CD4-positive, alpha-beta T cell treated with Interleukin-2 at 100 ng/mL for 4 hours (primary cell): ENCODE measurements at places on chromosomes 16 and 17.
A peak's percentile ranks its signal among the peaks of the same experiment; 100 is the strongest.

GRCh38 chr17:27471321-27472269 is 15.3 kb downstream of the KSR1 start:
- peak; percentile 86 for DNase-seq

DNA sequence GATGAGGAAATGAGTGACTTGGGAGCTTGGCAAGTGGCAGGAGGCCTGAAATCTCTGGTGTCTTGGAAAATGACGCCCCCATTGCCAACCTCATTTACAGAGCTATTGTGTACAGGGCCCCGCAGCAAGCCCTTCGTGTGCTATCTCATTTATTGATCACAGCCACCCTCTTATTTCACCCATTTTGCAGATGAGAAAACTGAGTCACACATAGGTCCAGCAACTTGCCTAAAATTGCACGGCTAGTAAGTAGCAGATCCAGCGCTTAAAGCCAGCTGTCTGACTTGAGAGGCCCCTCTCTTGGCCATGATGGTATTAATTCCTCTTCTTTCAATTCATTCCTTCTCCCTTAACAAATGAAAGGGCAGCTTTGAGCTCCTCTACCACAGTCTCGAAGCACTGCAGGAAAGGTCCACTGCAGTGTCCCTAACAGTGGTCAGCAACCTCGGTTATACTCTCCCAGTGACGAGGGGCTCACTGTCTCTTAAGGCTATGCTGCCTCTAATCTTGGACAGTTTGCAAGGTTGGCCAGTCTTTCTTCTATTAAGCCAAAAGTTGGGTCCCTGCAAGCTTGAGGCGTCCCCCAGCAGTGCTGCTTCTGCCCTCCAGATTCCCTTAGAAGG is 162.2 kb downstream of the COPRS start:
- DNase-seq: no peak

DNA sequence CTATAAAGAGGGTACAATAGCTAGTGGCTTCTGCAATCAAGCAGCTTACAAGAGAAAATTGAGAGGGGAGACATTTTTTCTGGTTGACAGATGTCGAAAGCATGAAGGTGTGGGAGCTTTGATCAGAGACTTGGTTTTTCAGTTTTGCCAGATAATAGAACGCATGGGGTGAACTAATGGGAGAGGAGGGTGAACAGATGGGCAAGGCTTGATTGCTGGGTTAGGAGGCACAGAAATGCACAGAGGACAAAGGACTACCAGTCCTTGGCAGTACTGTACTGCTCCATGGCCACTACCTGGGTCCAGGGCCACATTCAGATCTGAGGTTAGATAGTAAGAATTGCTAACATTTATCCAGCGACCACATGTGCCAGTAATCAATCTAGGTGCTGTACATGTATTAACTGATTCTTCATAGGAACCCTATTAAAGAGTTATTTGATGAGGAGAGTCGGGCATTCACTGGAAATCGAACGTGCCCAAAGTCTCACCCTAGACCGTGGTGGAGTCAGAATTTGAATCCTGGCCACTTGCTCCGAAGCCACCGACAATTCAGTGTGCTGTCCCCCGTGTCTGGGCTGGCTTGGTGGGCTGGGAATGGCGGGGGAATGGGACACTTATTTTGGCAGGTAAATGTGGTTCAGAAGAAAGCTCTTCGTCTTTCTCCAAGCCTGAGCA is 873 bp upstream of the KSR1 start:
- DNase-seq: no peak

GRCh38 chr16:19499481-19499880 is 22.4 kb downstream of the GDE1 start:
- no peak for DNase-seq

- DNase-seq: no peak
These were observed 15.0 kb upstream of the MYLK3 start for GRCh38 chr16:46763147-46763546.

DNA sequence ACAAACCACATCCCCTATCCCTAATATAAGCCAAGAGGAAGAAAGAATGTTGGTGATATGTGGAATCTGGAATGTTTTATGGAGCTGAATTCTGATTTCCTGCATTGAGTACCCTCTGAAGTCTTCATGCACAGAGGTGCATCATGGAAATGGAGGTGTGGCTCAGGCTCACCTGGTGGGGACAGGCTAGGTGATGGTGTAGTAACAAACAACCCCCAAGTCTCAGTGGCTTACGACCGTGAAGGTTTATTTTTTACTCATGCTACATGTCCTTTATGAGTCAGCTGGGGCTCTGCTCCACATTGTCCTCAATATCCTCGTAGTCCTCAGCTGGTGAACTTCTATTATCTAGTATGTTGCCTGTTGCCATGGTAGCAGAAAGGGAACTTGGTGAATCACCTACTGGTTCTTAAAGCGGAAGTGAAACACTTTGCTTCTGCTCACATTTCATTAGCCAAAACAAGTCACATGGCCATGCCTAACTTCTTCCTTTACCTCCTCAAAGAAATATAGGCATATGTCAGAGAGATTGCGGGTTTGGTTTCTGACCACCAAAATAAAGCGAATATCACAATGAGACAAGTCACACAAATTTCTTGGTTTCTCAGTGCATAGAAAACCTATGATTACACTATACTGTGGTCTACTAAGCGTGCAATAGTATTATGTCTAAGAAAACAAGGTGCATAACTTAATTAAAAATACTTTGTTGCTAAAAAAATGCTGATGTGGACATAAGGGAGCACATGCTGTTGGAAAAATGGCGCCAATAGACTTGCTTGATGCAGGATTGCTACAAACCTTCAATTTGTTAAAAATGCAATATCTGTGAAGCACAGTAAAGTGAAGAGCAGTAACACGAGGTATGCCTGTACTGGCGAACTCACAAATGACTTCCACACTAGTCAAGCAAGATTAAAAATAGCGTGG is at the start of gene PMFBP1:
TSS of gene PMFBP1 (minus strand) at position 51 of the 930 bp plus-strand sequence. CDS start 947 bp downstream, outside the sequence.
- peak; percentile 35 for DNase-seq
